ENCODE measurements at places on chromosomes 12 and 14.

DNA sequence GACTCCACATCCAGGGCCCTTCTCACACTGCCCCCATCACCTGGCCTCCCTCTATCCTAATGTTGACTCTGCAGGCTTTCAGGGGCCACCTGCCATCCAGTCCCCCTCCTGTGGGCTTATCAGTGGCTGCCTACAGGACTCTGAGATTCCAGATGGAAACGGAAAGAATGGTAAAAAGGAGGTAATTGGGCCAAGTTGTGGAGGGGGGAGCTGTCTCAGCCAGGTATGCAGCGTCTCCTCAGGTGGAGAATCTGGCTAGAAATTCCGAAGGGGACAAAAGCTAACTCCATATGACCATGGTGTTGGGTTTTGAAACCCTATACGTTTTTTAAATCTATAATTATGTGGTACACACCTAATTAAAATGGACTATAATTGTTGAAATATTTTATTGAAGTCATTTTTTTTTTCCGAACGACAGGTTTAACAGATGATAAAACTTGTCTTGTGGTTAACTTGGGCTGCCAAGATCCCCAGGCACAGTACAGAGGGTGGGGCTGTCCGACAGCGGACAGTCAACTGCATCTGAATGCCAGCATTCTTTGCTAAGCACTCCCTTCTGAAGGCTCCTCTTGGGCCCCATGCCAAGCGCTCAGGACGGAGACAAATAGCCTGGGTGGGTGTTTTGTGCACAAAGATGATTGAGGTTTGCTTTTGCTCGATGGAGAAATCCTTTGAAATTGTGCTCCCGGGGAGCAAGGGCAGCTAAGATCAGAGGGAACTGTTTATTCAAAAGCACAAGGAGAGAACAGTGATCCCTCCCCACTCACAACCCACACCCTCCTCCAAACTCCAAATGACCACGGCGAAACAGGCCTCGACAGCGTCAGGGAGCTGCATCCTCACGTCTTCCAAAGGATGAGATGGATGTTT, 365.6 kb downstream of the BCL11B start:
- no peak for DNase-seq

DNA sequence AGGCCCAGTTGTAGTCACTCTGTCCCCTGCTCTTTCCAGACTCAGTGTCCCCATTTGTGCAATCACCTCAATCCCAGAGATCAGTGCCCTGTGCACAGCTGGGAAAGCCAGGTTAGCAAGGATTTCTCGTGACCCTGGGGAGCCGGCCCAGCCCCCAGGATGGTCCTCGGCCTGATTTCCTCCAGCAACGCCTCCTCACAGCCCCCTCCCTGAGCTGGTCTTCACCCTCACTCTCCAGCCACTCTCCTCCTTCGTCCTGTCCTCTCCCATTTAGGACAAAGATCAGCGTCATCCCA, 194.8 kb upstream of the C14orf180 start:
- no peak for DNase-seq

GRCh38 chr14:100025111-100025510, 40.1 kb upstream of the EVL start:
- DNase-seq = no peak

GRCh38 chr14:75310295-75311111, 31.9 kb downstream of the FOS start:
- no peak for DNase-seq

GRCh38 chr12:89765959-89766824, 57.6 kb upstream of the ATP2B1 start:
- DNase-seq = no peak

DNA sequence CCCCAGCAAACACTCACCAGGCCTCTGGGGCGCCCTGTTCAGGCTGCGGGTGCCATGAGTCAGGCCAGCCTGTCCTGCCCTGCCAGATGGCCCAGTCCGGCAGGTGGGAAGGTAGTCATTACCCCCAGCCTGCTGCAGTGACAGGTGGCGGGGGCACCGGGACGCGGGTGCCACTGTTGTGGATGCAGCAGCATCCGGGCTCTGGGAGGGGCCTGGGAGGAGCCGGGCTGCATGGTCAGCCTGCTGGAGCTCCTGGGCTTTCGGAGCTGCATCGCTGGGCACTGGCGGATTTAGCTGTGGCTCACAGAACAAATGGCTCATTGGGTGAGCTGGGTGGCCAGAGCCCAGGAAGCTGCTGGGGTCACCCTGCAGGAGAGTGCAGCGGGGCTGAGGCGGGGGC, 13.5 kb downstream of the CEP170B start:
- DNase-seq = no peak

- no peak for DNase-seq
These were observed 21.3 kb upstream of the RFLNA start for GRCh38 chr12:124273630-124274029.

- no peak for DNase-seq
These were observed 83.3 kb downstream of the PRKCH start for GRCh38 chr14:61404637-61405036.

DNA sequence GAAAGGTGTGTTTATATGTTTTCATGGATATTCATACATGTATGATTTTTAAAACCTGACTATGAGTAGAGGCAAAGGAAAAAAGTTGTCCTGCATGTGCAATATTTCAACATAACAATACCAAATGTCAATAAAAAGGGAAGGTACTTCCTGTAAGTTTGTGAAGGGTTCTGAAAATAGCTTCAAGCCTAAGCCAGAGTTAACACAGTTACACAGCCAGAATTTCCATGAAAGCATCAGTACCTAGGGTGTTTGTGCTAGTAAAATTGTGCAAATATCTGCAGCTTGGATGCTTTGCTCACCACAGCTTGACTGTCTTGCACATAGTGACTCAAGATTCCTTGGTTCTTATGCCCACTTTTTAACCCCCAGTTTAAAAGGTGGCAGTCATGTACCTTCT, 193.1 kb upstream of the FAR2 start:
- DNase-seq = no peak

GRCh38 chr14:69303086-69303485, 43.1 kb downstream of the GALNT16 start:
- no peak for DNase-seq

GRCh38 chr14:104130974-104131651, 7.3 kb upstream of the KIF26A start:
- no peak for DNase-seq

DNA sequence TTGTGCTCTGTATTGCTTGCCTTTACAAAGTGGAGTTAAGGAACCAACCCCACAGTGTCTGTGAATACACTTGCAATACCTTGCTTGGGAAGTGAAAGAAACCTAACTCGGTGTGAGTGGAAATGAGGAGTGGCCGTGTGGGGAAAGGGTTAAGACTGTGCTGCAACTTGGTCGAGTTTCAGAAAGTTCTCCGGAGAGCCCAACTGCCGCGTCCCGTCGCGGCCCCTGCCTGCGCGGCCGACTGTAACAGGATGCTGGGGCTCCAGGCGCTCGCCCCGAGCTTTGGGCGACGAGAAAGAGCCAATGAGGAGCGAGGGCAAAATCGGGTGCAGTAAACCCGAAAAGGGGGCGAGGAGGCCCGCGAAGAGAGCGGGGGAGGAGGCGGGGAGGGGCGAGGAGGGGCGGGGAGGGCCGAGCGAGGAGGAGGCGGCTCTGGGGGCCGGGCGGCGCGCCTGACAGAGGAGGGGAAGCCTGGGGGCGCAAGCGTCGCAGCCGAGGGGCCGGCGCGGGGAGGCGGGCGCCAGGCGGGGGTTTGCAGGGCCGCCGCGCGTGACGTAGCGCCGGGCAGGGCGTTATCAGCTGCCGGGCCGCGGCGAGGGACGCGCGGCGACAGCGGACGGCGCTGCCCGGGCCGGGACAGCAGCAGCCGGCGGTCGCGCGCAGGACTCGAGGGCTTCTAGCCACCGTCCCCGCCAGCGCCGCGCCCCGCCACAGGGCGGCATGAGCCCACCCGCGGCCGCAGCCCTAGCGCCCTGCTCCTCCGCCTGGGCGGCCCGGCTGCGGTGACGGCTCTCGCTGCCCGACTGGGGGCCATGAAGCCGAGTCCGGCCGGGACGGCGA, at the start of gene DACT1:
TSS of gene DACT1 (plus strand) at position 572 of the 840 bp plus-strand sequence. CDS start at position 813, 241 bp downstream.
- DNase-seq = no peak
